Left renal pelvis (tissue), 4 donors: ENCODE measurements at places on chromosomes 3 and 15. TPM values are rescaled to one million over a fixed set of nuclear protein-coding genes. Genes with fewer than 3 reads are reported as not detected.

- DNase-seq, result no peak
Observed at GRCh38 chr3:114958930-114959329, 188.2 kb downstream of the ZBTB20 start.

- DNase-seq, result no peak
Observed at GRCh38 chr3:46222435-46223161, 14.5 kb upstream of the CCR1 start.

GRCh38 chr3:188154014-188154808, at the start of gene LPP:
LPP (plus strand) TSS chr3:188154157; CDS start chr3:188406121, 251,964 bp downstream.
- peak; percentile 39 for DNase-seq

GRCh38 chr3:96760956-96761355, 53.4 kb upstream of the EPHA6 start:
- DNase-seq, result no peak

CORO2B gene
- 22.4 TPM for polyA plus RNA-seq
